ENCODE measurements at places on chromosomes 1 and 21.

- DNase-seq = no peak
Observed at GRCh38 chr1:246497331-246497915, 9.7 kb downstream of the SMYD3 start.

DNA sequence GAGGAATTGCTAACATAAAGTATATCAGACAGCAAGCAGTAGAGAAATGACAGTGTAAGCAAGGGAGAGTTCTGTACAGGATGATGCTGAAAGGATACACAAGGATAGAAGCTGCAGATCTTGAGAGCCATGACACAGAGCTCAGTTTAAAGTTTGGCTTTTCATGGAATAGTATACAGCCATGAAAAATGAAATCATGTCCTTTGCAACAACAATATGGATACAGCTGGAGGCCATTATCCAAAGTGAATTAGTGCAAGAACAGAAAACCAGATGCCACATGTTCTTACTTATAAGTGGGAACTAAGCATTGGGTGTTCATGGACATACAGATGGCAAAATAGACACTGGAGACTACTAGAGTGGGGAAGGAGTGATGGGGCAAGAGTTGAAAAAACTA, 169.8 kb downstream of the ST6GALNAC5 start:
- DNase-seq = no peak

DNA sequence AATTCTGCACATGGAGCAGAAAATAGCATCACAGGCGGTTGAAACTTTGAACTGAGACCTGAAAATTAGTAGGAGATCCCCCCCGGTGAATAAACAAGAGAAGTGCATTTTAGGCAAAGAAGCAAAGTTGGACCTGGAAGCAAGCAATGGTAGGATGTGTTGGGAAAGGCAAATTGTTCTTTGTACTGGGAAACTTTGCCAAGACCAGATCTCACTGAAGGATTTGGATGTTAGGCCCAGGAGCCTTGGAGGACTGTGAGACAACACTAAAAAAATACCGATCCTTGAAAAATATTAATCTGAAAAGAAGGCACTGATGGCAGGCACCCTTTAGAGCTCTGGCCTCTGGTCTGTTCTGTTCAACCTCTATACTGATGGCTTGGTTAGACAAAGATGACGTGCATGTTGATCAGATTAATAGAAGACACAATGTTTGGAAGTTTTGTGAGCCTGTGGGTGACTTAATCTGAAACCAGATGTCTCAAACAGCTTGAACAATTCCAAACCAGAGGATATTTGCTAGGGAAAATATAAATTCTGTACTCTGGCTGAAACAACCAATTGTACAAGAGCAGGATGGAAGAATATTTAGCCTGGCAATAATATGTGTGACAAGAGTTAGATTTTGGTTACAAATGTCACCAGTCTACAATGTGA, 108.4 kb downstream of the ROR1 start:
- DNase-seq = no peak

DNA sequence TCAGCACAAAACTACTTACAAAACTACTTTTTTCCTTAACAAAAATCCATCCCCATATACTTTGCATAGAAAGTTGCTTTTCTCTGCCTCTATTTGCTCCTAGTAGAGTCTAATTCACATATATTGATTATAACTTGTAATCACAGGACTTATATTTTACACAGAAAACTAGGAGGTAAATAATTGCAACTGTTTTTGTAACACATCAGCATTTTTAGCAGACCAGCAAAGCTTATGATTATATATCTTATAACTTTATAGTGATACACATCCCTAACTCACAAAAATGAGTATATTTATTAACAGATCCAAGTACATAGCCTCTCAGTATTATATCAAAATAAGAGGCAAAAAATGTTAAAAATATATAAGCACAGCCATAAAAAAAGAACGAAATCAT, 17.3 kb upstream of the SLC35A3 start:
- DNase-seq = no peak

- DNase-seq = no peak
Observed at GRCh38 chr1:15100880-15101760, 52.4 kb upstream of the TMEM51 start.

DNA sequence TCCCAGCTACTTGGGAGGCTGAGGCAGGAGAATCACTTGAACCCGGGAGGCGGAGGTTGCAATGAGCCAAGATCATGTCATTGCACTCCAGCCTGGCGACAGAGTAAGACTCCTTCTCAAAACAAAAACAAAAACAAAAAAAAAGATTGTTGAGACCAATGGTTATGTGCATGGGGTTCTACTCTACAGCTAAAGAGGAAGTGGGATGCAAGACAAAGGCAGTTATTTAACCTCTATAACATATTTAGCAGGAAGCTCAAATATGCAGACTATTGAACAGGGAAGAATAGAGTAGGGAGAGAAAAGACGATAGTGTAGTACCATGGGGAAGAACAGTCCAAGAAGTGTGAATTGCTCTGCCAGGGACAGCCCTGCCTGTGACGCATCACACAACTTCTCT, 227.7 kb downstream of the SMYD3 start:
- DNase-seq = no peak
